Thymus (tissue), 14 donors: ENCODE measurements at places on chromosomes 6 and 20. TPM values are rescaled to one million over a fixed set of nuclear protein-coding genes. Genes with fewer than 3 reads are reported as not detected.

The C4A gene
- total RNA-seq, result 43.2 TPM

DNA sequence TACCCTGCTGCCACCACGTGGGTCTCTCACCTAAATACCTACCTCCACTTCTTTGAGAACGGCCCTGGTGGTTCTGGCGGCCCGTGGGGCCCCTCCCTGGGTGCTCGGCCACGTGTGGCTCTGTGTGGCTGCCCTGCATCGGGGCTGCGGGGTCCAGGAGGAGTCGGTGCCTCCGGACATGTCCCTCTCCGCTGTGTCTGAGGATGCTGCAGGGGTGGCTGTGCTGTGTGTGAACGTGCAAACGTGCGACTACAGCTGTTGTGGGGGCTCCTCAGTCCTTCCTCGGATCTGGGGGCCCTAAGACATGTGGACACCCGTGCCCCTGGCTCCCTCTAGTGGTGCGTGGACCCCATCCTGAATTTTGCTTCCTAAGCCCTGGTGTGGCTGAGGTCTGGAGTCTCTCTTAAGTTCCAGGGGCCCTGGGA lies 691.8 kb downstream of the QKI start:
- no peak for DNase-seq

The CNPY3 gene
- 62.6 TPM for total RNA-seq

DNA sequence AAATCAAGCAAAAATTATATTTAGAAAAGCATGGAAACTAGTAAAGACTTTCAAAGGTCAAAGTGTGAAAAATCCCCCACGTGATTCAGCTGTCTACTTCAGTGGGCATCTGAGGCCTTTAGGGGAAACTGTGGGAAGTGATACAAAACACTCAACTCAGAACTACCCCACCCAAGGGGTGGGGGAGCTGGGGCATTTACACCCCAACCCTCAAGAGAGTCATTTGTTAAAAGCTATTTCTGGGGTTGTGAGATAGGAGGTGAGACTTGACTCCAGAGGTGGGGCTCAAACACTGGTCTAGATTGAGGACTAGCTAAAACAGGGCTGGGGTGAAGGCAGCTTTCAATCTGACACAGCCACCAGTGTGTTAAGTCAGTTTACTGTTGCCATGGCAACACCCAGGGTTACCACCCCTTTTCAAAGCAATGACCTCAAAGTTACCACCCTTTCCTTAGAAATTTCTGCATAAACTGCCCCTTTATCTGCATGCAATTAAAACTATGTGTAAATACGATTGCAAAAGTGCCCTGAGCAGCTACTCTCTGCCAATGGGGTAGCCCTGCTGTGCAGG lies 9.9 kb upstream of the GTSF1L start:
- DNase-seq, result no peak

DNA sequence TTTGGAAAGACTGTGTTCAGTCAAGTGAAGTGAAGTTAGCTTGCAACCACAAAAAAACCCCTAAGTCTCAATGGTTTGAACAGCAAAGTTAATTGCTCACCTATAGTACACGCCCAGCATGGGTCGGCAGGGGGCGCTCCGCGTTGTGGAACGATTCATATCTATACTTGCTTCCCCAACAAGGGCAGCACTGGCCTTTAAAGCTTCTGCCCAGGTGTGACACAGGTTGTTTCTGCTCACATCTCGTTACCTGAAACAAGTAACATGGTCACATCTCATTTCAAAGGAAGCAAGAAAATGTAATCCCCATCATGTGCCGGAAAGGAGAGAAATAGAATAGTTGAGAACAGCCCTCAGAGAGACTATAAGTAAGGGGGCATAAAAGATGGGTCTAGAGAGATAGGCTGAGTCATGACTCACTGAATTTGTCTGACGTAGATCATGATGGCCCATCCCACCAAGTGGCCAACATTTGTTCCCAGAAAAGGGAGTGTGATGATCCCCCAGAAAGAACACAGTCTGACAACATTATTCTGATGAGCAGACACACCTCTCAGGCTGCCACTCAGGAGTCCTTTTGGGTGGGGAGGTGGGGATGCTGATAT lies 29.0 kb downstream of the HNF4A start:
- peak; percentile 33 for DNase-seq

DNA sequence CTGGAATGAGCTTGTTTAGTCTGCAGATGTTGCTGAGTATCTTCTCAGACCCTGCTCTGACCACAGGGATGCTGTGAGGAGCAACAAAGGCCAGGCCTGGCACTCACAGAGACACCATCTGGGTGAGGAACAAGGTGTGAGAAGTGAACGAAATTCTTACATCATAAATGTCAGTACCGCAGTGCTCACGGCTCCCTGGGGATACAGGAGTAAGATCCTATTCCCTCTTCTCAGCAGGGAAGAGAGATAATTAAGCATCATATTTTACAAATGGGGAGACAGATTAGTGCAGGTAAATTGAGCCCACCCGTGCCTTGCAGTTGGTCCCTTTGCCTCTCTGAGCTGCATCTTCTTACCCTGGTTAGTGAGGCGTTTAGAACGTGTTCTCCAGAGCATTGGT lies 106.2 kb downstream of the DTD1 start:
- DNase-seq, result no peak

- DNase-seq, result no peak
Observed at GRCh38 chr6:142744836-142745235, 200.1 kb downstream of the HIVEP2 start.

DNA sequence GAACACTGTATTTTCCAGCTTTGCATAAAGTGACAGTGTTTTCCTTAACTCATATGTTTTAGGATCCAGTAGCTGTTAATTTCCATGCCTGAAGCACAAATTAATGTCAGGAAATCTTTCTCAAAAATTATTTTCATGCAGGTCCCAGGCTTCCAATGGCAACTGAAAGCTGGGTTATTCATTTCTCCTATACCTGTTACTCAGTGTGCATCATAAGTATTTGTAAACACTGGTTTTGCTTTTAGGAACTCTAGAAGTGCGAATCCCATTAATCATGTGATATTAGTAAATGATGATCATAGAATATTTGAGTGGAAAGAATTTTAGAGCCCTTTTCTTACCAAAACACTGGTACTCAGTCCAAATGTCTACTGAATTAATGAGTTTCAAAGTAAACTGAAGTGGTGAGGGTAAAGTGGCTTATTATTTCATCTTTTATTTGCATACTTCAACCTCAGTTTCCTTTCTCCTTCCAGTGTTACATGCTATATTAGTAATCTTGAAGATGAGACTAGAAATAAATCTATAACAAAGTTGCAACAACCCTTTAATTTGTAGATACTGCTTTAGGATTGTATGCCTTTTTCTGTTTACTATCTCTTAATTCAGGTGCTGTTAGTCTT lies 124.0 kb downstream of the ZFAND3 start:
- no peak for DNase-seq

DNA sequence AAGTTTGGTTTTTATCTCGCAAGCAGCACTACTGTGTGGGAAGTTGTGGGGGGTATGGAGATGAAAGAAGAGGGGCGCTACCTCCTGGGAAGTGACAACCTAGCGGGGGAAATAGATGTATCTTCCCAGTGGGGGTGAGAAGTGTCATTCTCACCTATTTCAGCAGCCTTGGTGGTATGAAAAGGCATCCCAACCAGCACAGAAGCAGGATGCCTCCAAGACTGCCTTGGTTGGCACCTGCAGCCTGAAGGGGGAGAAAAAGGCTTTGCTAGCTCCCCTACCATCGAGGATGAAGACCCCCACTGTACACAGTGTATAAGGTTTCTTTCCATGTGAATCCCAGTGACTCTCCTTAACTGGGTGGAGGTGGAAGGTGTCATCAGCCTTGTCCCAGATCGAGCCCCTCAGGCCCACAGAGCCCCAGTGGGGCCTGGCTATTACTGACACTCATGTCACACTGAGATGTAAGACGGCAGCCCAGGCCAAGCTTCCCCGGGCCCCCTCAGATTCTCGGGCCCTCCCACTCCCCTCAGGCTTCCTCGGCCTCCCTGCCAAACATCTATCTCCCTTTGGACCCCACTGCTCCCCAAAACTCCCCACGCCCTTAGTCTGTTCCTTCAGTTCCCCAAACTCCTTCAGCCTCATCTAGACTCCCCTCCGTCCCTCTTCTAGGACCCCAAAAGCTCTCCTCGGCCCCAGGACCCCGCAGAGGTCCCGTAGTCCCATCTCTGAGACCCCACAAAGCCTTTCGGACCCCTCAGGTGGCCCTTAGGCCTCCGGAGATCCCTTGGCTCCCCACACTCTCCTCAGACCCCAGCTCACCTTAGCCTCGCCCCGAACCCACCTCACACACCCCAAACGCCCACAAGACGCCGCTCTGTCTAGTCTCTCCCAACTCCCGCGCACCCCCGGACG lies 688 bp downstream of the COMMD7 start:
- DNase-seq, result no peak

DNA sequence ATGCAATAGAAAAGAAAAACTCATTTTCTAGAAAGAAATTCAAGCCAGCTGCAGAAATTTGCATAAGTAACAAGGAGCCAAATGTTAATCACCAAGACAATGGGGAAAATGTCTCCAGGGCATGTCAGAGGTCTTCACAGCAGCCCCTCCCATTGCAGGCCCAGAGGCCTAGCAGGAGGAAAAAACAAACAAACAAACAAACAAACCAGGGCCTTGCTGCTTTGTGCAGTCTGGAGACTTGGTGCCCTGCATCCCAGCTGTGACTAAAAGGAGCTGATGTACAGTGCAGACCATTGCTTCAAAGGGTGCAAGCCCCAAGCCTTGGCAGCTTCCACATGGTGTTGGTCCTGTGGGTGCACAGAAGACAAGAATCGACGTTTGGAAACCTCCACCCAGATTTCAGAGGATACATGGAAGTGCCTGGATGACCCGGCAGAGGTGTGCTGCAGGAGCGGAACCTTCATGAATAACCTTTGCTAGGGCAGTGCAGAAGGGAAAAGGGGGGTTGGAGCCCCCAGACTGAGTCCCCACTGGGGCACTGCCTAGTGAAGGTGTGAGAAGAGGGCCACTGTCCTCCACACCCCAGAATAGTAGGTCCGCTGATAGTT lies 110.9 kb upstream of the AKAP12 start:
- no peak for DNase-seq

- DNase-seq, result no peak
Observed at GRCh38 chr6:134077301-134077700, 24.9 kb upstream of the SLC2A12 start.

DNA sequence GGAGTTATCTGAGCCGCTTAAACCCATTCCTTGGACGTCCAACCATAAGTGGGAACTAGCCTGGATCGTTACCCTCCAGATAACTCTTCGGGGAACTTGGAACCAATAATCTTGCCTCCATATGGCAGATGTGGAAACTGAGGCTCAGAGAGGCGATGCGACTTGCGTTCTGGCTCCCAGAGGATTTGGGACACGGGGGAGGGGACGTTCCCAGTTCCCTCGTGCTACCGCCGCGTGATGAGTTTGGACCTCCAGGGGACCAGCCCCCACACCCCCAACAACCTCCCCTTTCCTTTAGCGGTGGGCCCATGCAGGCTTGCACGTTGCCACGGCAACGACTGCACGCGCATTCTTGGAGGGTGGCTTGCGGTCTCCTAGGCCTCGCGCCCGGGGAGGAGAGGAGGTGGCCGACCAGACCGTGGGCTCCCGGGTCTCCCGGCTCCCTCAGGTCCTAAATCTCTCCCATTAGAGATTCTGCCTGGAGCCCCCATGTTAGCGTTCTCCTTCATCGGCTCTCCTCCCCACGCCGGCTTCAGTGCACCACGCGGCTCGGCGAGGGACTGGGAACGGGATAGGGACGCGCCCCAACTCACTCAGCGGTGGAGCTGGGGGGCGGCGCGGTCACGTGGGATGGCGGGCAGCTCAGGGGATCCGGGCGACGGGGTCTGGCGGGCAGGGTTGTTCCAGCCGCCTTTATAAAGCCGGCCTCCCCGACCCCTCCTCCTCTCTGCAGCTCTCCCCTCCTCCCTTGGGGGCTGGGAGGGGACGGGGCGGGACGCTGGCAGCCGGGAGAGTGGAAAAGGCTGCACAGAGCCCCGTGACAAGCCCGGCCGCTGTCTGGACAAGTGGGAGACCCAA lies at the start of gene PLTP:
TSS of gene PLTP (minus strand) at position 670 of the 858 bp plus-strand sequence. CDS start 703 bp downstream, outside the sequence.
- DNase-seq, result no peak

DNA sequence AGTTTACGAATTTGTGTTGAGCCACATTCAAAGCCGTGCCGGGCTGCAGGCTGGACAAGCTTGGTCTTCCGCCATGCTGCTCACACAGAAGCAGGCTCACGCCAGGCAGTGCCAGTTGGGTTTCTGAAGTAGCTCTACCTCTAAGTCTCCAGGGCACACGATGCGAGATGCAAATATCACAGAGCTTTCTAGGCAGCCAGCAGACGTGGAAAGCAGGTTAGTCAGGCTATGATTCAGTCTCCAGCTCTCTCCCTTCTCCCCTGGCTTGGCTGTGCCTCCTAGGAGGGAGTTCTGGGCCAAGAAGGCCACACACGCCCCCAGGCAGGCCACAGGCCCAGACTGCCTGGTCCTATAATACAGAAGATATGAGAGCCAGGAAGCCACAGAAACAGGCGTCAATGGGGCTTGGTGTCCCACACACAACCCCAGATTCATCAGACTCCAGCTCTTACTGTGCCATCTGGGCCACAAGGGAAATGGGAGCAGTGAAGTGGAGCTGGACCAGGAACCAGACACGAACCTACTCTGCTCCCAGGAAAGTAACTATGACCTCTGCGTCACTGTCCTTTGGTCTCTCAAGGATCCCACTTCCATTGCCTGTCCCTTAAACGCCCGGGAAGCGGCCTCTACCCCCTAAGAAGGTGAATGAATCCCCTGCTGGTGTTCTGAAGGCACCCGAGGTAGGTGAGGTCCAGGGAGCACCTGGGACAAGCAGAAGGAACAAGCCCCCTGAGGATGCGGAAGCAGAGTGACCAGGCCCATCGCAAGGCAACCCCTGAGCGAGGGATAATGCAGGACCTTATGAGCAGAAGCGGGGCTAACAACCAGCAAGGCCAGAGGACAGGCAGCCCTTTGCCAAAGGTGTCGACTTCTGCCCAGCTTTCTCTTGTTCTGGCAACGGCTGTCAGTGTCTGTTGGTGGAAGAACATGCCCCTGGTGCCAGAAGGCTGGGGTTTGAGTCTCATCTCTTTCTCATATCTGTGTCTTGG lies 61.2 kb downstream of the GFOD1 start:
- no peak for DNase-seq

The ELOVL4 gene
- 41.6 TPM for total RNA-seq

GRCh38 chr6:100203400-100203799 lies 209.4 kb upstream of the MCHR2 start:
- no peak for DNase-seq

The EDN3 gene
- 1.1 TPM for total RNA-seq

DNA sequence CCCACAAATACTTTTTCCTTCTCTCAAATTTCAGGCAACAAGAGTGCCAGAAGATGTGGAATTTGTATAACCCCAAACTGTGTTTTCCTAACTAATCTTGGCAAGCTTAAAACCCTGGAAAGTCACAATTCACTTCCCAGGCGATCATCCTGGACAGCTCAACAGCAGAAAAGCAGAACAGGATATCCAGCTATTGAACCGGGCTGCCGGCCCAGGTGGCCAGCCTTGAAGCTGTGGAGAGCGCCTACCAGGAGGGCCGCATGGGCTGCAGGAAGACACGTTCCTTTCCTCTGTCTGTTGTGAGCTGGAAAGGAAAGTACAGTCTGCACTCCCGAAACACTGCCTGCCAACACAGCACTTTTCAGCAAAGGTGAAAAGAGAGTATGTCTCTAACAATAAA lies 719.7 kb upstream of the MARCKS start:
- no peak for DNase-seq

The CFAP61 gene
- total RNA-seq, result 0.24 TPM
